ENCODE measurements at places on chromosomes 3 and 15.

- DNase-seq = no peak
Measured at GRCh38 chr3:172179680-172180399, 140.5 kb downstream of the FNDC3B start.

- no peak for DNase-seq
Measured at GRCh38 chr3:31114929-31115283, 220.4 kb upstream of the GADL1 start.

- no peak for DNase-seq
Measured at GRCh38 chr3:14943042-14943441, 4.3 kb upstream of the NR2C2 start.

DNA sequence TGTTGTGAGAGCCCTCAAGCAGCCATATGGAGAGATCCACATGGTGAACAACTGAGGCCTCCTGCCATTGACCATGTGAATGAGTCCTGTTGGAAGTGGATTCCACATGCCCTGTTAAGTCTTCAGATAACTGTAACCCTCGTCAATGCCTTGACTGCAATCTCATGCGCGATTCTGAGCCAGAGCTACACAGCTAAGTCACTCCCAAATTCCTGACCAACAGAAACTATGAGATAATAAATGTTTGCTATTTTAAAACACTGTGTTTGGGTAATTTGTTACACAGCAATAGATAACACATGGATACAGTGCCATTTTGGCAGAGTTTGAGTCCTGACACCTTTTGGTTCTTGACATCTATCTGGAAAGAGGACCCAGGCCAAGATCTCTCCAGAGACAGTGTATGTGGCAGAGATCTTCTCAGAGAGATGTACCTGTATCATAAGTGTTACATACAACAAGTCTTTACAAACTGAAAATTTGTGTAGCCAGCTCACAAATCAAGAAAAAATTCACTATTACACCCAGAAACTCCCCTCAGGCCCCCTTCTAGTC, 34.5 kb upstream of the BNC1 start:
- no peak for DNase-seq

DNA sequence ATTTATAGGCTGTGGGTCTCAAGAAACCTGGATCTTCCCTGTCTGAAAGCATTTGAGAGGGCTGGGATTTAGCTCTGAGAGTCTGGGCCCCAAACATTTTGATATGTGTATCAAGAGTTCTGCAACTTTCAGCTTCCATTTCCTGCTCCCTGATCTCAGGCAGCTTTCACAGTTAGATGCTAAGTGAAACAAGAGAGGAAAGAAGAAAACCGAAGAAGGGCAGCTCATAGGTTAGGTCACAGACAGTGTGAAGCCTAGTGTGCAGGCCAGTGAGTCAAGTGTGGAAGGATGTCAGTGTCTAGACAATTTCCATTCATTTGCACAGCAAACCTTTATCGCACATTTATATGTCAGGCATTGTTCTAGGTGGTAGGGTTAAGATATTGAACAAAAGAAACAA, 173.6 kb upstream of the PROK2 start:
- DNase-seq = no peak

GRCh38 chr3:170258105-170258487, 35.9 kb downstream of the PRKCI start:
- no peak for DNase-seq

- DNase-seq = no peak
Measured at GRCh38 chr3:130389743-130390478, 44.4 kb downstream of the COL6A5 start.

GRCh38 chr3:121895121-121895520, 920 bp downstream of the SLC15A2 start:
- no peak for DNase-seq
